ENCODE measurements at places on chromosomes 3 and 15.

- DNase-seq = no peak
Measured at GRCh38 chr15:25694239-25694584, 168.9 kb downstream of the ATP10A start.

DNA sequence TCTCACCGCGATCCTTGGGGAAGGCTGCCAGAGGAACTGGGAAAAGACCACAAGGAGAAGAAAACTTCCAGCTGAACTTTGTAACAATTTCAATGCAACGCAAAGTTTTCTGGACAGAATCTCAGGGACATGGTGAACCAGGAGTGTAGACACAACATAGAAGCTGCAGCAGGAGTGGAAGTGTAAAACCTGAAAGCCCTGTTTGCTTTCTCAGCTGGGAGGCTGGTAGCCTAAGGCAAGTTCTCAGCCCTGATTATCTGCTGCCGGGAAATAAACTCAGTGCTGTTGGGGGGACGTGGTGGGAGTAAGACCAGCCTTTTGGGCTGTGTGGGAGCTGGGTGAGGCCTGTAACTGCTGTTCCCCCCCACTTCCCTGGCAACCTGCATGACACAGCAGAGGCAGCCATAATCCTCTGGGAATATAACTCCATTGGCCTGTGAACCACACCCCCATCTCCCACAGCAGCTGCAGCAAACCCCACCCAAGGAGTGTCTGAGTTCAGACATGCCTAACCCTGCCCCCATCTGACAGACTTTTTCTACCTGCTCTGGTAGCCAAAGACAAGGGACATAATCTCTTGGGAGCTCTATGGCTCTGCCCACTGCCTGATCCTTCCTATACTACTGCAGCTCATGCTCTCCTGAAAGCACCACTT is 106.7 kb downstream of the ZNF621 start:
- no peak for DNase-seq

GRCh38 chr3:61729038-61729634 is 167.8 kb downstream of the PTPRG start:
- no peak for DNase-seq

DNA sequence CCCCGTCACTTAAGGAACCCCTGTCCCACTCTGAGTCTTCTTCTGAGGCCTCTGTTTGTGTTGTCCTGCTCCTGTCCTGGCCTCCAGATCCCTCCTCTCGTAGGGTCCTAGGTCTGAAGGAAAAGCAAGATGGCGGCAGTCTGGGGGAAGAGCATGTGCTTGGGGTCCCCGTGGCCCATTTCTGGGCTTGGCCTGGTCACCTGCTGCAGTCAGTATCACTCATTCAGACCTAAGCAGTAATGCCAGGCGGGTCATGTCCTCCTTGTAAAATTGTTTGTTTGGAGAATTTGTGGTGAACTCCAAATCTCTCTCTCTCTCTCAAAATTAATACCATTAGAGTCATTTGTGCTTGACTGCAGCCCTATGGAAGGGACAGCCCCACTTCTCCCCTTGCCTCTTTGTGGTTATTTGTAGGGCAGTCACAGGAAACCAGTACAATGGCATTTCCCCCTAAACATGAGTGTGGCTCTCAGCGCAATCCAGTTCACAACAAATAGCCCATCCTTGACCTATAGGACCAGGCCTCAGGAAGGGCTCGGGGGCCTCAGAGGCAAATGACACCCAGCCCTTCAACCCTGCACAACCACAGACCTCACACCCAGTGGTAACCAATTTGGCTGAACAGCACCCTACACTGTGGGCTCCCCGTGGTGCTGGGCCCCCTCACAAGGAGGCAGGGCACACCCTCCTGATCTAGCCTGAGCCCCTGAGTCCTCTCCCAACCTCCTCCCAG is 173.5 kb downstream of the OR4M2 start:
- DNase-seq = no peak

DNA sequence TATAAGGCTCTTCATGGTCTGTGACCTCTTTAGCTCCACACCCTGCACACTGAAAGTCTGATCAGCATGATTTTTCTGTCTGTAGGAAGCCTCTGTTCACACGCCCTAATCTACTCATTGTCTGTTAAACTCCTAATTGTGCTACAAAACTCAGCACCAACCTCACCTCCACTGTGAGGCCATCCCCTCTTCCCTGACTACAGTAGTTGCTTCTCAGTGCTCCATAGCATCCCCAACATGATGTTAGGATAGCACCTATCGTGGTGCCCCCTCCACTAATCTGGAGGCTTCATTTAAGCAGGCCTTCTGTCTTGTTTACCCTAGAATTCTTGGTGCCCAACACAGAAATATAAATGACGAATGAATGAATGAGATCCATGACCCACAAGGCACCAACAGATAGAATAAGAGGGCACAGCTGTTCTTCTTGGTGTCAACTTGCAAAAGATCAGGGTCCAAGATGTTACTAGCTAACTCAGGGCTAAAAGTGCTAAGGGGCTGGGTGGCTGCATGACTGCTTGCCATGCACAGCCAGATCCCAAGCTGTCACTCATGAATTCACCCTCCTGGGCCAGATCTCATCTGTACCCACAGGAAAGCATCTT is 55.2 kb upstream of the HEG1 start:
- DNase-seq = no peak

- DNase-seq = no peak
Measured at GRCh38 chr3:138297059-138297607, 32.5 kb downstream of the NME9 start.

DNA sequence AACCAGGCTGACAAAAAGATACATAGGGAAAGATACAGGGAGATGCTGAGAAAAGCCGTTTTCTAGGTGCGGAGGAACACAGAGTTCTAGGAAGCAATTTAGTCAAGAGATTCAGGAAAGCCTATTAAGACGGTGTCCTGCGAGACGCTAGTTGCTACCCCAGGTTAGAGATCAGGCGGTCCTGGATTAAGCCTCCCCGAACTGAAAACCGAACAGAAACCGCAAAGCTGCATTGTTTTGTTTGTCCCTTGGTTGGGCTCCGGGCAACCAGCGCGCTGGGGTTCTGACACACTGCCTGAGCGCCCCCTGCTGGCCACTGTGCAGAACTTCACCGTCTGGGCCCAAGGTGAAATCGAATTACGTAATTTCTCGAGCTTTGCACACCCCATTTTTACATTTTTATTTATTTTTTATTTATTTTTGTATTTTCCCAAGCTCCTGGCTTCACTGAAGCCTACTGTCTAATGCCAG is 37.3 kb upstream of the NDUFB4 start:
- DNase-seq = peak; percentile 81

DNA sequence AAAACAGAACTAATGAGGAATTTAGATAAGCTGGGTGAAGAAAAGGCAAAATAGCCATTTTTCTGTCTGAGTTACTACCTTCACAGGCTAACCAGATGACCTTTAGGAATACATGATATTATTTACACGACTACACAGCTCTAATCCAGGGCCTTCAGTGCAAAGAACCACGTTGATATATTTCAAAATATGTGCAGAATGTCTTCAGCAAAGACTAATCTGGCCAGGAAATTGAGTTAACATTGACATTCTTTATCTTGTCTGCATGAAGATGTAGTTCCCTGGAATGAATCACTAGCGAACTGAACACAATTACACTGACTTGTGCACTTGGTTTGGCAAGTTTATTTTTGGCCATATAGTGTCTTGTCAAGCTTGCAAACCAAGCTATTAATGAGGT is 41.5 kb downstream of the PDHB start:
- peak; percentile 3 for DNase-seq

DNA sequence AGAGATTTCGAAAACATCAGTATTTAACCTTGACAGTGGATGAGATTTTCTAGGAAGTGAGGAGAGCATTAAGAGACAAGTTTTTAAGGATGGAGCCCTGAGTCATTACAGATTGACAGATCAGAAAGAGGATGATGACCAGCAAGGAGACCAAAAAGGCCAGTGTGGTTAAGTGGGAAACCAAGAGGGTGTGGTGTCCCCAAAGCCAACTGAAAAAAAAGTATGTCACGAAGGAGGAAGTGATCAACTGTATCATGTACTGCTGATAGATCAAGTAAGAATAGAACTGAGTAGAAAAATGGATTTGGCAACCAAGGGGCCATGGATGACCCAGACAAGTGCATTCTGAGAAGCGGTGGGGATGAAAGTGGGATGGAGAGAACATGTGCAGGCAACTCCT is 491.8 kb downstream of the FHIT start:
- no peak for DNase-seq

- no peak for DNase-seq
Measured at GRCh38 chr3:133757701-133758567, 11.7 kb downstream of the TF start.

- DNase-seq = no peak
Measured at GRCh38 chr15:100692671-100693070, 90.3 kb downstream of the ASB7 start.

DNA sequence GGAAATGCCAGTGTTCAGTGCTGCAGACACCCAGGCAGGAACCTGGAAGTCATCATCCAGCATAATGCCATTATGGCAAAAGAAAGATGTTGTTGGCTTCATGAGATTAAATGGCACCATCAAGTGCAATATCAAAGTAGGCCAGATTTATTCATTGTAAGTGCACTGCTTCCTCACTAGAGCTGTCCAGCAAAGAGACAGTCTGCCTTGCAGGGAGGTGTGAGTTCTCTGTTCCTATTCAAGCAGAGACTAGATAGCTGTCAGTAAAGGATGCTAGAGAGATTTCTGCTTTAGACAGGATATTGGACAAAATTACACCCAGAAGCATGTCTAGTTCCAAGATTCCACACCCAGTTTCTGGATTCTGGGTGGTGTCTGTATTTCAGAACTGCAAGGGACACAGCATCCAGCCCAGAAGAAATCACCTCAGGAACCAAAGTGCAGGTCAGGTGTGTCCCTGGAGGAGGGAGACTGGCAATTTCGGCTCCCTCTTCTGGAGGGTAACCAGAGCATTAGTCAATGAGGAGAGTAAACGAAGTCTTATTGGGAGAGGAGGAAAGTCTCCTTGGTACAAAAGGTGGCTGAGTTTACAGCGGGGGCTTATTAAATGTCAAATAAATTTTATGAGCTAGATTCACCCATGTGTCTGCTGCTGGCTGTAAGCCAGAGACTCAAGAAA is 377.3 kb downstream of the EPHB1 start:
- DNase-seq = peak; percentile 25

GRCh38 chr3:16071206-16071605 is 103.3 kb upstream of the GALNT15 start:
- no peak for DNase-seq
